ENCODE measurements at places on chromosomes 3 and 15.

DNA sequence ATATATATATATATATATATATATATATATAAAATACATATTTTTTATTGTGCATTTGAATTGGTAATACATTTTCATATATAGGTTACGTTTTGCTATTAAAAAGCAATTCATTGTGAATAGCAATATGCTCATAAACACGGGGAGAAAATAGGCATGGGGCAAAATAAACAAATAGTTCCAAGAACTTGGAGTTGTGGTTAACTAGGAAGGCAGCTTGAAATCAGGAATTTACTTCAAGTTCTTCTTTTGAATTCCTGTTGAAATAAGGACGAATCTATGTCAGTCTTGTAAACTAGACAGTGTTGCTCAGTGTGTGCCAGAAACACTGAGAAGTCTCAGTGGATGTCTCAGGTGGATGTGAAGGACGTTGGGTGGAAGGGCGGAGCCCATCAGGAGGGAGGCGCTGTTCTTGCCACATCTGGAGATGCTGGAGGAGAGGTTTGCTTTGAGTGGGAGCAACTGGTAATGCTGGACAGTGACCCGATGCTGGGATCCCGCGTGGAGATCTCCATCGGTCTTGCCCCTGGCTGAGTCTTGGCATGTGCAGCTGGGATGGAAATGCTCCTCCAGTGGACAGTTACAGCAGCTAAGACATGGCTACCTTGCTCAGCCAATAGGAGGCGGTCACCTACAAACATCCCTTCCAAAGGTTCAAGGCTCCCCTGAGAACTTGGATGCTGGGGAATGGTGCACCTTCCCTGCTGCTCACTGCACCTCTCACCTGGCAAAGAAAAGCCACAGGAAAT, 2.5 kb downstream of the IL16 start:
- no peak for DNase-seq

DNA sequence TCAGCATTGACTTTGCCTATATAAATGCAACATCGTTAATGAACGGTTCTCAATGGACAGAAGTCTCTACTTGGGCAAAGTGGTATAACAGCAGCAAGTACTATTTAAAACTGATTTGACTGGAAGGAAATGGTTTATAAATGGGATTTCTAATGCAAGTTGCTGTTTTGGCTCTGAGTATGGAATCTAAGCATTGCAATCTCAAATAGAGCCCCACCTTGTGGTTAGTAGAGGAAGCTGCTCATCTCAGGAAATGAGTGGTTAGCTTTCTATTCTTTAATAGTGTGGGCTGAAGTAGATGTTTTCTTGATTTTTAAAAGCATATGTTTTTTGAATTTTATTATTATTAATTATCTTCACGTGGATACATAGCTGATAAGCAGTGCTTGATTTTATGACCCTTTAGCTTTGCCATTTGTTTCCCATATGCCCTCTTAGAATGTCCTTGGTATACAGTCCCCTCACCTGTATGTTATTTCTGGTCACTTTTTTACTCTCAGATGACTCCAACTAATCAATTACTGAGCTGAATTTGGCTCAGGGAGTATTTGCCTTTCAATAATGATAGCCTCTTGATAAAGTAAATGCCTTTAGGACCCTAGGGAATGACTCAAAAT, 67.1 kb downstream of the OXSM start:
- DNase-seq: peak; percentile 69

DNA sequence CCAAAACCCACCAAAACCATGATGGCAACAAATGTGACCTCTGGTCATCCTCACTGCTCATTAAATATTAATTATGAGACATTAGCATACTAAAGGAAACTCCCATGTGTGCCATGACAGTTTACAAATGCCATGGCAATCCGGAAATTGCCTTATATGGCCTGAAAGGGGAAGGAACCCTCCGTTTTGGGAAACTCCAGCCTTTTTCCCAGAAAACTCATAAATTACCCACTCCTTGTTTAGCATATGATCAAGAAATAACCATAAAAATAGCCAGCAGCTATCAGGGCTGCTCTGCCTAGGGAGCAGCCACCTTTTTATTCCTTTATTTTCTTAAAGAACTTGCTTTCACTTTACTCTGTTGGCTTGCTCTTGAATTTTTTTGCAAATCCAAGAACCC, 992.7 kb downstream of the NTRK3 start:
- no peak for DNase-seq

GRCh38 chr15:39857132-39857531, 62.9 kb downstream of the GPR176 start:
- no peak for DNase-seq

DNA sequence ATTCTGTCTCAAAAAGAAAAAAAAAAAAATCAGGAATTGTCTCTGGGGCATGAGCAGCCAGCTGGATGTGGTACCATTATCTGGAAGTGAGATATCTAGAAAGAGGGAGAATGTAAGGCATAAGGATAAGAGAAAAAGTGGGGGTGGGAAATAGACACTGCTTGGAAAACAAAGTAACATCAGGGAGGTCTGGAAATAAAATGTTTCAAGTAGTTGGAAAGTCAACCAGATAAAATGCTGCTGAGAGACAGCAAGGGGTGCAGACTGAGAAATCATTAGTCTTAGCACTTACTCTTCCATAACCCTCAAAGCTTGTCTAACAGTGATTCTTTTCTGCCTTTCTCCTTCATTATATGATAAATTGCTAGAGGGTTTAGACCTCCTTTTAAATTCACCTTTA, 159.7 kb upstream of the TBL1XR1 start:
- no peak for DNase-seq

DNA sequence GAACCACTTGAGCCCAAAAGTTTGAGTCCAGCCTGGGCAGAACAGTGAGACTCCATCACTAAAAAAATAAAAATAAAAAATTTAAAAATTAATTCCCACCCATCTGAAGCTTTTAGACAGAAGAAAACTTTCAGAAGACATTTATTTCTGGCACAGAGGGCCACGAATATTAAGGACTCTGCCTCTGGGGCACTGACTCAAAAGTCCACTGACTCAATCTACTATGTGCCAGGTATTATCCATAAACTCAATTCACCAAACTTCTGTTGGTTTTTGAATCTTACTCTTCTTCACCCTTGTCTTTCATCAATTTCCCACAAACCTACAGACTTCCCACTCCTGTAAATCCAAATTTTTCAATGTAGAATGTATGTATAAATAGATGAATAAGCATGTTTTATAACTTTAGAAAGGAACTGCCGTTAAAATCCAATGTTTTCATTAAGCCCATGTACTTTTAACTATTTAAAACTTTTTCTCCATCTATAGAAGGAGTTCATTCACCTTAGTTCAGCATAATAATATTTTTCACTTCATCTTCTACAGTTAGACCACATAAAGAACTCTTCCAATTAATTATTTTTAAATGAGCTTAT, 19.9 kb downstream of the ATP13A3 start:
- DNase-seq: no peak

DNA sequence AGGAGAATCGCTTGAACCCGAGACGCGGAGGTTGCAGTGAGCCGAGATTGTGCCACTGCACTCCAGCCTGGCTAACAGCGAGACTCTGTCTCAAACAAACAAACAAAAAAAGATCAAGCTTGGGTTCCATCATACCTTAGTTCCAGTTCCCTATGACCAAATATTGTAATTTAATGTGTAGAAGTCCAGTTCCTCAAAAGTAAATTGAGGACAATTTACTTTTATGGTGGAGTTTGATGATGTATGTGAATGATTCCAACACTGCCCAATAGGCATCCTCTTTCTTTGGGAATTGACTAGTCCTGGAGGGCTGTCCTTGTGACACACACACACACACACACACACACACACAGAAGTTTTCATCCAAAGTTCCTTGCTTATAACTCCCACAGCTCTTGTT, 2.8 kb upstream of the PKM start:
- no peak for DNase-seq

DNA sequence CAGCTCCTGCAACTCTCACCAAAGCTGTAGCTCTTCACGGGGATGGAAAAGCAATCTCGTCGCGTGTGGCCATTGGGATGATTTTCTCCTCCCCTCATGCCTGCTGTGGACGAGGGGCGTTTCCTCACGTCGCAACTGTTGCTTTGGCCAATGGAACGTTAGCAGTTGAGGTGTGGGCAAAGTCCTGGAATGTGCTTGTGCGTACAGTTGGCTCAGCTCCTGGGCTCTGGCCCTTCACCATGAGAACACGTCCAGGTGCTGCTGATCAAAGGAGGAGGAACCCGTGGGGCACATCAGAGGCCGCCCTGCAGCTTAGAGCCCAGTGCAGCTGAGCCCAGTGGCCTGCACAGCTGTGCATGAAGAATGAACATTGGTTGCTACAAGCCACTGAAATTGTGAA, 186.1 kb downstream of the TJP1 start:
- no peak for DNase-seq

- no peak for DNase-seq
These were observed 115.2 kb upstream of the PDZRN3 start for GRCh38 chr3:73739791-73740453.

Data from NAMALWA (cell line).